Activated T-cell treated with anti-CD3 and anti-CD28 coated beads, Interleukin-2, amount 50 U/mL, for 72 hours (primary cell): ENCODE measurements at places on chromosomes 7 and 10. TPM values are rescaled to one million over a fixed set of nuclear protein-coding genes. Genes with fewer than 3 reads are reported as not detected.

The DDC gene
- total RNA-seq: not detected

The NPY4R gene
- total RNA-seq: not detected

DNA sequence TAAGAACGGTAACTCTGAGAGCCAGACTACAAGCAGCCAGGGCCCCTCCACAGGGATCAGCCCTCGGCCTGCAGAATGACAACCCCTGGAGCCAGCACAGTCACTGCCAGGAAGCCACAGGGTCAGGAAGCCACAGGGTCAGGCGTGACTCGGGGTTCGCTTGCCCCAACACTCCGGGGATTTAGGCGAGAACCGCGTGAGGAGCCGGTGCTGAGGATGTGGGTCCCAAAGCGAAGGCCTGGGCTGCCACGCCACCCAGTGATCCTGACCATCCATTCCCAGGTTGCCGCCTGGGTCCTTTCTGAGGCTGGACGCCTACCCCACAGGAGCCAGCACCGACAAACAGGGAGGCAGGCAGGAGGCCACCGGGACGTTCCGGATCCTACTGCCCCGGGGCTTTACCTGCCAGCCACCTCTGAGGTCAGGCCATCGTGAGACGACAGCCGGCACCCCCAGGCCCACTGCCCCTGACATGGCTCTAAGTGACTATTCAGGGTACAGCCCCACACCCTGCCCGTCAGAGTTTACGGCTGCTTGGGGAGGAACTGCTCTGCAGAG is 228.6 kb downstream of the ELFN1 start:
- no peak for DNase-seq

- no peak for DNase-seq
Measured at GRCh38 chr7:156639426-156640256, 933 bp upstream of the RNF32 start.

DNA sequence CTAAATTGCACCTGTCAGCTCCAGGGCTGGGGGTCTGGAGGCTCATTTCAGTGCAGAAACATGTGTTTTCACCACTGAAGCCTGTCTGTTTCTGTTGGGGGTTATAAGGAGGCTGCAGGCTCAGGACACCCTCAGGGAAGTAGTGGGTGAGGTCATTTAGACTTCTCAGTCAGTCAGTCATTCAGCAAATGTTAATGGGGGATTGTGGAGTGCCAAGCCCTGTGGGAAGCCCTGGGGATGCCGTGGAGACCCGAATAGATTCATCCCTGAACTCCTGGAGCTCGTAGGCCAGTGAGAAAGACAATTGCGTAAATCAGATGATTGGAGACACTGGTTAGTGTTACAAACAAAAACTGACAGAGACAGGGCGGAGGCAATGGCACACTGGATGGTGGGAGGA is 19.2 kb downstream of the LHPP start:
- no peak for DNase-seq

The PIP gene
- total RNA-seq: not detected

DNA sequence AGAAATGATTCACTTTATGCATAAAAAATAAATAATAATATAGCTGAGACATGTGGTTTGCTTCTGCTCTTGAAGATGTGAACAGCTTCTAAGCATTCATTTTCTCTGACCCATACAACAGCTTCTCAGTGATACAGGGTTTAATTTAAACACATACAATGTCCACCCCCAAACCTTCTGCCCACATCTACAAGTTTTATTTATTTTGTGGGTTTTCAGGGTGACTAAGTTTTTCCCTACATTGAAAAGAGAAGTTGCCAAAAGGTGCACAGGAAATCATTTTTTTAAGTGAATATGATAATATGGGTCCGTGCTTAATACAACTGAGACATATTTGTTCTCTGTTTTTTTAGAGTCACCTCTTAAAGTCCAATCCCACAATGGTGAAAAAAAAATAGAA is 17.2 kb downstream of the INHBA start:
- no peak for DNase-seq

The GHRHR gene
- total RNA-seq: not detected

The ZNF425 gene
- total RNA-seq: 2.8 TPM

The CCDC7 gene
- total RNA-seq: 15.7 TPM
